T-helper 2 cell treated with Interferon-gamma antibody and Interleukin-4, amounts not matched to agents 100 ng/mL and 5 ng/mL, for 36 hours (primary cell): ENCODE measurements at places on chromosomes 7 and 10. TPM values are rescaled to one million over a fixed set of nuclear protein-coding genes. Genes with fewer than 3 reads are reported as not detected.

FAM25A gene
- total RNA-seq, result not detected in 2 replicates

SUGCT gene
- total RNA-seq, result 0.34 TPM in 1 of 2 replicates, not detected in the other

TDRD1 gene
- total RNA-seq, result 0.09 and 0.23 TPM in 2 replicates

CNPY1 gene
- not detected in 2 replicates for total RNA-seq

CYP3A4 gene
- total RNA-seq, result not detected in 2 replicates

BEND7 gene
- not detected in 2 replicates for total RNA-seq

C10orf105 gene
- 0.61 and 0.64 TPM in 2 replicates for total RNA-seq

APBB1IP gene
- total RNA-seq, result 66.2 and 67.2 TPM in 2 replicates

SDHAF3 gene
- 17.5 and 18.0 TPM in 2 replicates for total RNA-seq

GIMAP8 gene
- total RNA-seq, result 27.8 and 28.3 TPM in 2 replicates

IPMK gene
- 4.3 and 4.4 TPM in 2 replicates for total RNA-seq

LHFPL3 gene
- not detected in 2 replicates for total RNA-seq
